ENCODE measurements at places on chromosomes 12 and 14.

GRCh38 chr12:52229836-52230343 lies 3.2 kb upstream of the KRT7 start:
- DNase-seq: no peak

DNA sequence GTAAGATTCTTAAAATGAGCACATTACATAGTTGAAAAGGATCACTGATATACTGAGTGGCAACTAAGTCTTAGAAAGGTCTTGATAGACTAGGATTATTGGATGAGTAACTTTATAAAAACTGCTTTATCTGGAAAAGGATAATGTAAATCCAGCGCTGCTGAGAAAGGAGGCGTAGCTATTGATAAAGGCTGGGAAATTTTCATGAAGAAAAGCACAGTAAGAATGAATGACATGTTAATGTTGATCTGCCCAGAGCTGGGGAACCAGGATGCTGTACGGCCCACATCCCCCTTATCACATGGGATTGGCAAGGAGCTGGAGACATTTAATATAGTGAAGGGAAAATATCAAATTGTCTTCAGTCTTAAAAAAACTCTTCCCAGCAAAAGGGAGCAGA lies 174.0 kb downstream of the APAF1 start:
- no peak for DNase-seq

GRCh38 chr14:65599375-65599774 lies 186.8 kb downstream of the FUT8 start:
- no peak for DNase-seq

DNA sequence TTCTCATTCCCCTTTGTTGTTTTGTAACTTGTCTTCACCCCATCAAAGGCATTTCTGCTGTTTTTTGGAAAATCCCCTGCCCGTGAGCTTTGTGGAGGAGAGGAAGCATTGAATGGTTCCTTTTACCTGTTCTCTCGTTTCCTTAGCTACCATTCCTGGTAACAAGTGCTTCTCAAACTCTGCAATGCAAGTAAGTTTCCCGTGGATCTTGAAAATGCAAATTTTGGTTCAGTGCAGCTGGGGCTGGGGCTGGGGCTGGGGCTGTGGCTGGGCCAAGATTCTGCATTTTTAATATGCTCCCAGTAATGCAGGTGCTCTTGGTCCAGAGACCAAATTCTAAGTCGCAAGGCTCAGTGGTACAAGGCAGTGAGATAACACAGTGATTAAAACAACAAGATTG lies 151.6 kb downstream of the TTLL5 start:
- no peak for DNase-seq

GRCh38 chr12:1531153-1531653 lies 63.2 kb downstream of the FBXL14 start:
- DNase-seq: no peak

DNA sequence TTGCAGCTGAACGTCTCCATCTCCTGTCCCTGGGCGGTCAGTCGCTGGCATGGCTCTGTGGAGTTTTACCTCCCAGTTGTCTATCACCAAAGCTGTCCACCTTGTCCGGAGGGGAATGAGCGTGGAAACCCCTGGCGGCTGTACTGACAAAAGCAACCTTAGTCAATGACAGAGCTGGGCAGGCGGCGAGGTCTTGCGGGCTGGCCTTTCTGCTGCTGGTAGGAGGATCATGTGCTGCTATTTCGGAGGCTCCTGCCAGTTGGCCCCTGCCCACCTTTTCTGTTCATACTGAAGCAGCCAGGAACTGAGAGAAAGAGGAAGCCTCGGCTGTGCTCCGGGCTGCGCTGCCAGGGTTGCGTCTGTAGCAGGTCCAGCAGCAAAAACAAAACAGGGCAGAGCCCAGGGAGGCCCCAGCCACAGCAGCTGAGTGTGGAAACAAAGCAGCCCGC lies 57.7 kb downstream of the HMGA2 start:
- DNase-seq: no peak

GRCh38 chr12:28035500-28035899 lies 63.0 kb upstream of the PTHLH start:
- DNase-seq: no peak

DNA sequence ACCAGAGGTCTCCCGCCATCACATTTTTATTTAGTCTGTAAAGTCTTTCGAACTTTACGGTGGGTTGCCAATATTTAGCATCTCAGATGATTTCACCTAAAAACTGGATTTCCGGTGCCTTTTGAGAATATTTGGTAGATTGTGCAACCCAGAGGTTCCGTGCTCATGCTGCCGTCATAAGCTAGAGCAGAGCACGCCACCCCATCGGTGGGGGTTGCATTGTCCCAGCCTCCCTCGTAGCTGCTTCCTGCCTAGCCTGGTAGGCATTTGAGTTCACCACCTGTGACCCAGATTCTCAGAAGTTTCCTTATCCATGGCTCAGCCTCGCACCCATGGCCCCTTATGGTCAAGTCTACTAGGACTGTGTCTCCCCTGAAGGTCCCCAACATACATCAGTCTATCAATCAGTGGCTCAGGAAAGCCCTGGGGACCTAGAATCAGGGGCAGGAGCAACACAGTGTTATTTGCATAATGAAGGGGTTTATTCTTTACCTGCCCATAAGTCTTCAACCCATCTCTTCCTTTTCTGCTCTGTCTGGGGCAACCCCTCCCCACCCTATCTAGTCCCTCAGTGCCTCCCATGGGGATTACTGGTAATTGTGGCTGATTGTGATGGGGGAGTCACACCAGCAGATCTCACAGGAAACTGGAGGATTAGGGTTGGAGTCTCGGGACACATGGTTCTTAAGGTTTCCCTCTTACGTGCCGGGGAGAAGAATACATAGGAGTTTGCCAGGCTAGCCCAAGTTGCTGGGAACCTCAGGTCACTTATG lies 152.3 kb downstream of the PHETA1 start:
- no peak for DNase-seq

DNA sequence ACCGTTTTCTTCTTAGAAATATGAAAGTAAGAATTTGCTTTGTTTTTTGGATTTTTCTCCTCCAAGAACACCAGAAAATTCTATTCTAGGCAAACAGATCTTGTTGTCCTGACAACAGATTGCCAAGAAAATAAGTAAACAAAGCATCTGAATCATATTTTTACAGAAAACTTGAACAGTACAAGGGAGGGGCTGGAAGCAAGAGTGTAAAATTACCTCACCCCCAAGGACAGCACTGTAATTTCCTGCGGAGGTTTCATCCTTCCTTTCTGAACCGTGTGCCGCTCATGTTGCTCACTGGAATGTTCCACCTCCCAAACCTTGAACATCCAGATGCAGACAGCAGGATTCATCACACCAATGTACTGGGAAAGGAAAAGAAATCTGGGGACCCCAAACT lies 5.4 kb upstream of the CAMKK2 start:
- no peak for DNase-seq

GRCh38 chr12:99042226-99042625 lies 397.1 kb downstream of the APAF1 start:
- no peak for DNase-seq

- DNase-seq: no peak
These were observed 542.4 kb downstream of the FLRT2 start for GRCh38 chr14:86072116-86072894.

DNA sequence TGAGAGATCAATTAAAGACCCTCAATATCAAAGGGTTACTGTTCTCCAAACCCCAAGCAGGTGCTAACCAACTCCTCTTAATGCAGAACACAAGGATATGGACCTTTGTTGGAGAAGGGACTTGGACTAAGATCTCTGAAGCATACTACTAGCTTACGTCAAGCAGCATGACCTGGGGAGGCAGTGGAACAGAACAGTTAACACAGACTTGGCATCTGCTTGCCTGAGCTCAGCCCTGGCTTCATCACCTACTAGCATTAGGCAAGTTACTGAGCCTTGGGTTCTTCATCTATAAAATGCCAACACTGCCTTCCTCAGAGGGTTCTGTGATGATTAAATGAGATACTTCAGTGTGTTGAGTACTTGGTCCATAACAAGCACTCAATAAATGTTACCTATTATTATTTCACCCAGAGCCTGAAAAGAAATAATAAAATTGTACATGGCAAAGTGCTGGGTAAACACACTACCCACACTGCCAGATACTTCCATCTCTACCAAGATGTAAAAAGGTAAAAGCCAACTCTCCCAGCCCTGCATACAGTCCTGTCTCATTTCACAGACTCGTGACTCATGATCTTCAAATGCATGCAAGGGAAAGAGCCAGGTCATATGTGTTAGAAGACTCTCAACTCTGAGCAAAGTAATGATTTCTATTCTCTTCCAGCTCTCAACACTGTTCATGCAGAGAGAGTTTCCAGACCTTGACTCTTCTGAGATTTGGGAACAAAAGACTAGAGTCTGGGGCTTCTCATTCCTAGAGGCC lies 39.7 kb downstream of the FMNL3 start:
- DNase-seq: no peak

DNA sequence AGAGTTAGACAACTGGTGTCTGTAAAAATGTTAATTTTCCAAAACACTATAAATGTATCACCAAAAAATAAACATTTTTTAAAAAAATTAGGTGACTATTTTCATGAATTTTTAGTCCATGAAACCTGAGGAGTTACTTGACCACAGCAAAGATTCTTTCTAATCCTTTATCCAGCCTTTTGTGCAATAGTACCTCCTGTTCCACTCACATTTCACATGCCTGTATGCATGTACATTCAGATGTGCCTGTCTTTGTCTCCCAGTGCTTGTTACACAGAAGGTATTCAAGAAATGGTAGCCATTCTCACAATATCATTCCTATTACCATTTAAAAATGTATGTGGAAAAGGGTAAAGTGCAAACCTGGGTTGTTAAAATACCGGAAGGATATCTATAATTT lies 857.0 kb downstream of the DIO2 start:
- DNase-seq: no peak

DNA sequence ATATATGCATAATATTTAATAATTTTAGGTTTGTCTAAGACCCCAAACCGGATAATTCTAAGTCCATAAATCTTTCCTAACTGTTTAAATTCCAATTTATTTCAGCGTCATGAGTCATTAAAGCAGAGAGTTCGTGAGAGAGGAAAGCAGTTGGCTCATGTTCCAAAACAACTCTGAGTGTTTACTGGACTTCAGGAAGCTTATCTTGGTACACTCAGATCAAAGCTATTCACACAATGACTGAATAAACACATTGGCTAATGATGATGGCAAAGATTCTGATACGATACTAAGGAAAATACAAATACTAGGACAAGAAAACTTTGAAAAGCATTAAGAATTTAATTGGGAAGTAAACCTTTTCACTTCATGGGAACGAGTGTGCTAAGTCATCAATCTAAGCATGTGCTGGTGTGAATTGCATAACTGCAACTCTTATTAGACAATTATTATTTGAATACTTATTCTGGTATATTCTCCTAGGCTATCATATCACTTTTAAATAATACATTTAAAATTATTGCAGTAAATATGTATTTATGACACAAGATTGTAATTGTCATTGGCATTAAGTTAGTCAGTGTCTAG lies 34.8 kb upstream of the CLEC14A start:
- no peak for DNase-seq

DNA sequence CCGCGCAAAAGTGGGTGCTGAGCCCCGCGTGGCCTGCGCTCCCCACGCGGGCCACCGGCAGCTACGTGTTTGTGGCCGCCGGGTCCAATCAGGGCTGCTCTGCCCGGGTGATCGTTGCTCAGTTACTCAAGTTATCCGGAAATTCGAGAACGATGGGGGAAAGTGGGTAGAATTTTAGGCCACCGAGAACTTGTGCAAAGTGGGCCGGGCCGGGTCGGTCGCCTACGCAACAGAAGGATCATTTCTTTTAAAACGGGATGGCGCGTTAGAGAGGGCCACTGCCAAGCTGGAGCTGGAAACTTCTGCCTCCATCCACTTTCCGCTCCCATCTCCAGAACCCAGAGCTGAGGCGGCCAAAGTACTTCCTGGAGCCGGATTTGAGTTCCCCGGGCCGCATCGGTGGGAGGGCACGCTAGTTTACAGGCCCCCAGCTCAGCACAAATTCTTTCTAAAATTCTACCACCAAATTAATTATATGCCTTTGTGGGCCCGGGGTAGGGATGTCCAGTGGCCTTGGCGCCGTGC lies 3.5 kb downstream of the RFX4 start:
- DNase-seq: no peak

GRCh38 chr12:121060149-121061001 lies 21.3 kb upstream of the OASL start:
- DNase-seq: no peak

DNA sequence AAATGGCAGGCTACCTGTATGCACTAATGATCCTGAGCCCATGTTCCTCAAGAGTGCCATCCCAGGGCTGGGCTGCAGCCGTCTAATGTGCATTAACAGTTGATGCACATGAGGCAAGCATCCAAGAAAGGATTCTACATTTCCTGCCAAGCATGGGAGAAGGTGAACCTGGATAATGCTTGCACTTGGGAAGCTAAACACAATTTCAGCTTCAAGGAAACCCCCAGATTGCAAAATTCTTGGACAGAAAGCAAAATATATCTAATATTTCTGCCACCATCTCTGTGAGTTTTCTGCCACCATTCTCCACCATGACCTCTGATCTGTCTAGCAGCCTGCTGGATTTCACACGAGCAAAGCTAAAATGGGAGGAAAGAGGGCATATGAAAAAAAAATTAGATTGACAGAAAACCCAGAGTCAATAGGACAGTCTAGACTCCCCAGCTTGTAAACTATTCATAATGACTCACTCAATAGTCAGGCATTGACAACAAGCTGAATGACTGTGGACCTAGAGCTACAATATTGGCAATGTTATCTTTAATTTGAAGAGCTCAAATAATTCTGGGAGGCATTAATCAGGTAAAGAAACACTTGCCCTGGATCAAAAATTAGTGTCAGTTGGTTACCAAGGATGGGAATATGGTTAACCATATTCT lies 91.9 kb upstream of the BCL2L14 start:
- DNase-seq: no peak

DNA sequence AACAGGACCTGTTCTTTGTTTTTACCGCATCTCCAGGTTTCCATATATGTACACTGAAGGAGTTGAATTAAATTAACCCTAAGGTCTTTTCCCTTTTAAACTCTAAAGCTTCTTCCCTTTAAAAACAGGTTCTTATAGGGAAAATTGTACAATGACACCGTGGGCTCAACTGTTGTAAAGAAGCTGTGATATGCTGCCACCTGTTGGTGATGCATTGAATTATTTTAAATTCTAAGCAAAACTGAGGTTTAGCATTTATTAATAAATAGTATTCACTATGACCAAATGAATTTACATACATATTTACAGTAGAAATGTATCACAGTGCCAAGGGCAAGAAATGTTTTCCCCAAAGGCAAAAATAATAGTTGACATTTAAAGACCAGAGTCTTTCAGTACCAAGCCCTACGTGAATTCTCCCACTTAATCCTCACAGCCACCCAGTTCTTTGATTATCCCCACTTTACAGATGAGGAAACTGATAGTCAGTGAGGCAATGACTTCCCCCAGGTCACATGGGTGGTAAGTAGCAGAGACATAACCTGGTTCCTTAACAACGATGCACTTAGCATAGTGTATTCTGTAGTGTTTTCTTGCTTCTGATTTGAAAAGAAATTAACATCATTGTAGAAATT lies 35.7 kb upstream of the TMEM263 start:
- no peak for DNase-seq

- no peak for DNase-seq
These were observed 470.6 kb downstream of the EGLN3 start for GRCh38 chr14:33480071-33480886.

GRCh38 chr12:78457938-78458337 lies 406.6 kb upstream of the SYT1 start:
- no peak for DNase-seq

- no peak for DNase-seq
These were observed 91.0 kb downstream of the LRRC74A start for GRCh38 chr14:76917158-76917596.

All from stimulated activated CD4-positive, alpha-beta T cell treated with anti-CD3 and anti-CD28 coated beads, Interleukin-1b, Interleukin-23, amount 100 ng/mL, for 1 hour (primary cell).